ENCODE measurements at places on chromosomes 1 and 21.
A peak's percentile ranks its signal among the peaks of the same experiment; 100 is the strongest.

DNA sequence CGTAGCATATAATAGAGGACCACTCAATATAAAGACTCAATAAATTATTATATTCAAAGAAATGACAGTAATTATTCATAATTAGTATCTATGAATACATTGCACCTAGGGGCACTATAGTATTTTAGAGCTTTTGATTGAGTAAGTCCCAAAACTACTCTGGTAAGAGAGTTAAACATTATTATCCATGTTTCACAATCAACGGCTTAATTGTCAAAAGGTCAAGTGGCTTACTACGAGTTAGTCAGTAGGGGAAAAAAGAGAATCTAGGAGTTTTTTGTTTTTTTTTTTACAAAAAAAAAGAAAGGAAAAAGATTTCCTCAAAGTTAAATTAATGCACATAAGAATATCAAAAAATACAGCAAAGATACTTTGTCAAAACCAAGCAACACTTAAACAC, 20.4 kb upstream of the LAMC1 start:
- DNase-seq = no peak

DNA sequence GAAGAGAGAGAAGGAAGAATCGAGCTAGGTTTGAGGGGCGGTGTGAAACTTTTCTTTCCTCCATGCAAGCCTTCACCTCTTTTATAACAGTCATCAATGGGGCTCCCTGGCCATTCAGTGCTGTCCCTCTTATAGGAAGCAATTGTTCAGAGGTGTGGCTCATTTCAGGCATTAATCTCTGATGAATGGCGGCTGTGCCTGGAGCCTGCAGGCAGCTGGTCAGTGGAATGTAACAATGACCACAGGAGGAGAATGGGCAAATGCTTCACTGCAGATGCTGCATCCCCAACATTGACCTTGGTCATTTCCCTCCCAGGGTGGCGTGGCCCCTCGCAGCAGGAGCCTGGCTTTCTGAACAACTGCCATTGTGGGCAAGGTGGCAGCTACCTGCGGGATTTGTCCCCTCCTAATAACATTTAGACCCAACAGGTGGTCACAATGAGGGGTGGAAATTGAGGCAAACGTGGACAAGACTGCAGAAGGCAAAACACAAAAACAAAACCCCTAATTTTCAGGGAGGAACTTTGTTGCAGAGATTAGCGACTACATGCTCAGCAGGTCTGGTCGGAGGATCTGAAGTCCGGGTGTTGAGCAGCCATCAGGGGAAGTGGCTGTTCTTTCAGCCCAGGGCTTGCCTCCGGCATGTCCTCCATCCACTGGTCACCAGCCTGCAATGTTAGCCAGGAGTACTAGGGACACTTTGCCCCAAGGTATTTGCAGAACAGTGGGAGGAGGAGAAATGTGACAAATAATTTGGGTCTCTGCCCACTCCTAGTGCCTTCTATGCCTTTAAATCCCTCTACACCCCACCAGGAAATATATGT, 97.3 kb upstream of the PAXBP1 start:
- DNase-seq = no peak

DNA sequence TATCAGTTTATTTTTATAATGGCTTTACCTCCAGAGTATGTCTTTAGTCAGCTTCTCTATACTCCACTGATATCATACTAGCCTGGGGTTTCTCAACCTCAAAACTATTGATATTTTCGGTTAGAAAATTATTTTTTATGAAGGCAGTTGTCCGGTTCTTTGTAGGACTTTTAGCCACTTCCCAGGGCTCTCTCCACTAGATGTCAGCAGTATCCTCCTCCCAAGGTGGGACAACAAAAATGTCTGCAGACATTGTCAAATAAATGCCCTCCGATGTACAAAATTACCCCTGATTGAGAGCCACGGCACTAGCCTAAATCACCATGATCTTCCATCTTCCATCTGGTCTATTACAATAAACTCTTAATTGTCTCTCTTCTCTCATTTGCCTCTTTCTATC, 4.1 kb upstream of the GRIK1 start:
- DNase-seq = no peak

GRCh38 chr1:7069931-7070330, 284.7 kb downstream of the CAMTA1 start:
- no peak for DNase-seq

DNA sequence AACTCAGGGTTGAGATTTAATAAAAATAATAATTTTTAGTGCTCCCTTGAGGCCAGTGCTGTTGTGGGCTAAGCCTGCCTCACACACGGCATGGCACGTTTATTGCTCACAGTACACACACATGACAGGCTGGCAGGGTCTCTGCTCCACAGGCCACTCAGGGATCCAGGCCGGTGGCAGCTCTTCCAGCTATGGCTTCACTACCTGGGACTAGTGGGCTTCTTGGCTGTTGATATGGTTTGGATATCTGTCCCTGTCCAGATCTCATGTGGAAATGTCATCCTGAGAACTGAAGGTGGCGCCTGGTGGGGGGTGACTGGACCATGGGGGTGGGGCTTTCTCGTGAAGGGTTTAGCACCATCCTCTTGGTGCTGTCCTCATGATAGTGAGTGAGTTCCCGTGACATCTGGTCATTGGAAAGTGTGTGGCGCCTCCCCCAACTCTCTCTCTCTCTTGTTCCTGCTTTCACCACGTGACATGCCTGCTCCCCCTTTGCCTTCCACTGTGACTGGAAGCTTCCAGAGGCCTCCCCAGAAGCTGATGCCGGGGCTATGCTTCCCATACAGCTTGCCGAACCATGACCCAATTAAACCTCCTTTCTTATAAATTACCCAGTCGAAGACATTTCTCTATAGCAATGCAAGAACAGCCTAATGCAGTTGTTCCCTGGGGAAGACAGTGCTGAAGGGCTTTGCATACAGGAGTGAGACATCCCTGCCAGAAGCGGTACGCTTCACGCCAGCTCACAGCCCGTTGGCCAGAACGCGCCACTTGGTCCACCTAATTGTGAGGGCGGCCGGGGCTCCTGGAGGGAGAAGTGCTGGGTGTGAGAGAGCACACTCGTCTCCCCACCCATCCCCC, 226.9 kb upstream of the C1orf174 start:
- DNase-seq = no peak

DNA sequence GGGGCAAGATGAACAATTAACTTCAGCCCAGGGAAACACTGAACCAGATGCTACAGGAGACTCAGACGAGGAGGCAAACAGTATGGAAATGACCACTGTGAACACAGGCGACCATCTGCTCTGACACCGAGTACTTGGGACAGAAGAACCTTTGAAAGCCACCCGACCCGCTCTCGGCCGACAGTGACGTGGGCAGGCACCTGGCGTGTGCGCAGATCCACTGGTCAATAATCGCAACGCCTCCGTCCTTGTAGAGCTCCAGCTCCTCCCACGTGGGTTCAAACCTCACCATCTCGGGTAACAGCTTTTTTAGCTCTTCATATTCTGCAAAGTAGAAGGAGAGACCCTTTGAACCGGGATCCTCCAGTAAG, 20.3 kb downstream of the POFUT2 start:
- DNase-seq = no peak

DNA sequence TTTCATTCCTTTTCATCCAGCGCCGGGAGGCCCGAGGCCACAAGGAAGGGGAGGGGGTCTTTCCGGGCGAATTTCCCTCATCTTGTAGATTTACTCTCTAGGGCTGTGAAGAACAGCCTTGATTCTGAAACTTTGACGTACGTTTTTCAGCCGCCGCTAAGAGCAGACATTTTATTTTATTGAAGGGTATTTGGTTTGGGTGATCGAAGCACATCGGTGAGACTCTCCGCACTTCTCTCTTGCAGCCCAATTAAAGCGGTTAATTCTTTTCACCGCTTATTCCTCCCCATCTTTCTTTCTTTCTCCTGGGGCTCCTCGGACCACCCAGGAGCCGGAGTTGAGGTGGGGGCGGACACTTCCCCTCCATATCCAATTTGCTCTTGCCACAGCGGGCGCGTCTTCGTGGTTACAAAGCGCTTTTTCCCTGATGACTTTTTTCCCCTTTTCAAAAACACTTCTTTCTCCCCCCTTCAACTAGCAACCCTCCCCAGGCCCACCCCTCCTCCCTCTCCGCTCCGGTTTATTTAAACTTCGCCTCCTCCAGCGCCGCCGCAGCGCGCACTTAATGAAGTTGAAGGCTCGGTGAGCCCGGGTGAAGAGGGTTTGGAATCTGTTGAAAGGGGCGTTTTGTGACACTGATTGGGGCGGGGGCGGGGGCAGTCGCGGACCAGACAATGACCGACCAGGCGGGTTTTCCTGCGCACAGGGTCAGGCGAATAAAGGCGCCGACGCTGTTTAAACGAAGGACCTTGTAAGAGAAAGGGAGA, 5.9 kb downstream of the FOXD2 start:
- DNase-seq = no peak

GRCh38 chr1:18955441-18956192, 859 bp downstream of the IFFO2 start:
- peak; percentile 58 for DNase-seq

- peak; percentile 37 for DNase-seq
These were observed 77.8 kb downstream of the BACH1 start for GRCh38 chr21:29376556-29376955.

DNA sequence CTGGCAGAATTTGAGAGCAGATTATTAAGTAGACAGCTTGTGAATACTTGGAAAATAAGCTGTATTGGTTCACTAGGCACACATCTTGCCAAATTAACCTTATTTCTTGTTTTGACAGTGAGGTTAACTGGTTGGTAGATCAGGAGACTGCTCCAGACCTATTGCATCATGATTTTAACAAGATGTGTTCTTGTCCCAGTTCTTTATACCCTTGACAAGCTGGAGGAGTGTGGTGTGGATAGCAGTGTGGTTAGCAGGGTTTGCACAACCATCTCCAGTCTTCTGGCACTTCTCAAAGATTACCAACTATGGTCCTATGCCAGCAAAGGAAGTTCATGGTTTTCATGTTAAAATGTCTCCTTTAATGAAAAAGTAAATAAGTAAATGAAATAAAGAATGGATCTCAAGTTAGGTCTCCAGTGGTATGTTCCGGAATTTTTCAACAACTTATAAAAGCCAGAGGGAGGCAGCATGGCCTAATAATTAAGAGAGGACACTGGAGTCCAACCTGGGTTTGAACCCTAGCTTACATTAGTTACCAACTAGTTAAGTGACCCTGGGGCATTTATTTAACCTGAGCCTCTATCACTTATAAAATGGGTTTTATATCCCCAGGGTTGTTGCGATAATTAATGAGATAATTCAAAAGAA, 34.1 kb downstream of the DDX20 start:
- no peak for DNase-seq

DNA sequence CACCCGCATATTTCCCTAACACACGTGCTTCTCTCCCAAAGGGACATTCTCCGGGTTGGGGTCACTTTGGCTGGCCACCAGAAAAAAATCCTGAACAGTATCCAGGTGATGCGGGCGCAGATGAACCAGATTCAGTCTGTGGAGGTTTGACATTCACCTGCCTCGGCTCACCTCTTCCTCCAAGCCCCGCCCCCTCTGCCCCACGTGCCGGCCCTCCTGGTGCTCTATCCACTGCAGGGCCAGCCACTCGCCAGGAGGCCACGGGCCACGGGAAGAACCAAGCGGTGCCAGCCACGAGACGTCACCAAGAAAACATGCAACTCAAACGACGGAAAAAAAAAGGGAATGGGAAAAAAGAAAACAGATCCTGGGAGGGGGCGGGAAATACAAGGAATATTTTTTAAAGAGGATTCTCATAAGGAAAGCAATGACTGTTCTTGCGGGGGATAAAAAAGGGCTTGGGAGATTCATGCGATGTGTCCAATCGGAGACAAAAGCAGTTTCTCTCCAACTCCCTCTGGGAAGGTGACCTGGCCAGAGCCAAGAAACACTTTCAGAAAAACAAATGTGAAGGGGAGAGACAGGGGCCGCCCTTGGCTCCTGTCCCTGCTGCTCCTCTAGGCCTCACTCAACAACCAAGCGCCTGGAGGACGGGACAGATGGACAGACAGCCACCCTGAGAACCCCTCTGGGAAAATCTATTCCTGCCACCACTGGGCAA, 59.1 kb downstream of the LACTBL1 start:
- DNase-seq = no peak

DNA sequence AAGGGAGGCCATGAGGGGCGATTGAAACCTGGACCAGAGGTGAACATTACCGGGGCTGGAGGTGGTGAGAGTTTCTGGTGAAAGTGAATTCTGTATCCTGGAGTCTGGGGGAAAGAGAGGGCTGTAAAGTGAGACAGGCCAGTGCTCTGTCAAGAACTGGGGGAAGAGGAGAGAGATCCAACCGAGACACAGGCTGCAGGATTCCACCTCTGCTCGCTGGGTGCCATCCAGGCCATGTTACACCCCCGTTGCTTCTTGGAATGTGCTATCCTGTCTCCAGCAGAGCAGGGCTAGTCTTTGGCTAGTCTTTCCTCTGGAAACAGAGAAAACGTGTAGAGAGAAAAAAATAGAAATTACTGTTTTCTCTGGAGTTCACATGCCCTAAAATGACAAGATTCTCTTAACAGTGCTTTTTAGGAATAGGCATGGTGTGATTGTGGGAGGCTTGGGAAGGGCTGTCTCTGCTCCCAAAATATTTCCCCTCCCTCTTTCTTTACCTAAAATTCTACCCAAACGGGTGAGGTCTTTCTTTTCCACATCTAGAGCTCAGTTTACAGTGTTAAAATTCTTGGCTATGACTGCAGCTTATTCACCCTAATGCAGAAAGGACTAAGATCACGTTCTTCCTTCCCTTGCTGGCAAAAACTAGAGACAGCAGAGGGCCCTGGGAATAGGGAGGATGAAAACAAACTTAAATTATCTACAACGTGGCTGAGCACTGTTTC, 16.5 kb upstream of the OVAAL start:
- DNase-seq = no peak

GRCh38 chr21:44785620-44786335, 15.8 kb downstream of the UBE2G2 start:
- no peak for DNase-seq

DNA sequence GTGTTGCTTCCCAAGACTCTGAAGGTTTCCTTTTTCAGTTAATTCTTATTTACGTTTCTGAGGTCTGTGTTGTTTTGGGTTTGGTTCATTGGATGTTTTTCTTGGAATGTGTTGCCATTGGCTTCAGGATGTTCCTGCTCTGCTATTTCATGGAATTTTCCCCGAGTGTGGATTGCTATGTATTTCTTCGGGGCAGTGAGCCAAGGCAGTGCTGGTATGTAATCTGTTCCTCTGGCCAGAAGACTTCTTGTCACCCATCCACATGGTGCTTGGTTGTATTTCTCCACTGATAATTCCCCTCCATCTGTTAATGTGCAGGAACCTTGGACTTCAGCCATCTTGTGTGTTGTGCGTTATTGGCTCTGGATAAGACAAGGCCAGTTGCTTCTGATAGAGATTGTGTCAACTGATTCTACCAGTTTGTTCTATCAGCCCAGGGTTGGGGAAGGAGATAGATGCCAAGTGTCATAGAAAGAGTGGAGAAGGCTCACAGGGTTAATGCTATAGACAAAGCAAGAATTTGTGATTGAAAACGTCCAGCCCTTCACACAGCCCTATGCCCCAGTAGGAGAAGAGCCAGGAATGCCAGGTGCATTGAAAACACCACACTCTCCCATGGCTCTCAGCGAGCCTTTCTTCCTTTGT, 505.2 kb downstream of the PLPP3 start:
- DNase-seq = no peak

DNA sequence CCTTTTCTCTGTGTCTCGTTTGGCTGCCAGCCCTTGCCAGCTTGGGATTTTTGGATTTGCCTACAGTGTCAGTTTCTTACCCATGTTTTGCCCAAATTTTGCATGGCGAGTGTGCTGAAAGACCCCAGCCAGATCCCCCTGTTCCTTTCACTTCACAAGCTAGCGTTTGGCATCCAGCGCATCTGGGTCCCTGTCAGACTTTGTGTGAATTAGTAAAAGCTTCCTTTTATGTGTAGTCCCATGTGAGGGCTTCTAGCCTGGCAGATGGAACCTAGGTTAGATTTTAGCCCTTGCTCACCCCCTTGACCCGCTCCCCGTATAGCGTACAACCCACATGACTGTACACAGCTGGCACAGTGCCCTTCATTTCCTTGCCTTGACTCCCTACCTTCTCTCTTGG, 22.3 kb upstream of the GALNT2 start:
- DNase-seq = no peak

All from stimulated activated CD4-positive, alpha-beta T cell treated with anti-CD3 and anti-CD28 coated beads, Interleukin-1b, Interleukin-23, amount 100 ng/mL, for 4 hours (primary cell).